M059J (cell line): ENCODE measurements at places on chromosomes 2 and 18. TPM values are rescaled to one million over a fixed set of nuclear protein-coding genes. Genes with fewer than 3 reads are reported as not detected.

- DNase-seq = no peak
These were observed 57.6 kb downstream of the RPL37A start for GRCh38 chr2:216556202-216556601.

The IL1R2 gene
- total RNA-seq = not detected in 2 replicates

- no peak for DNase-seq
These were observed 31.6 kb upstream of the FZD5 start for GRCh38 chr2:207801259-207801658.

- DNase-seq = no peak
These were observed 36.3 kb downstream of the SLC35F5 start for GRCh38 chr2:113720167-113720566.

GRCh38 chr2:240832921-240833494, 13.0 kb upstream of the KIF1A start:
- no peak for DNase-seq

- DNase-seq = no peak
These were observed 697.0 kb upstream of the ID2 start for GRCh38 chr2:7984693-7985353.

The ANKRD44 gene
- total RNA-seq = 6.0 and 10.3 TPM in 2 replicates

The GPR45 gene
- total RNA-seq = not detected in 2 replicates

DNA sequence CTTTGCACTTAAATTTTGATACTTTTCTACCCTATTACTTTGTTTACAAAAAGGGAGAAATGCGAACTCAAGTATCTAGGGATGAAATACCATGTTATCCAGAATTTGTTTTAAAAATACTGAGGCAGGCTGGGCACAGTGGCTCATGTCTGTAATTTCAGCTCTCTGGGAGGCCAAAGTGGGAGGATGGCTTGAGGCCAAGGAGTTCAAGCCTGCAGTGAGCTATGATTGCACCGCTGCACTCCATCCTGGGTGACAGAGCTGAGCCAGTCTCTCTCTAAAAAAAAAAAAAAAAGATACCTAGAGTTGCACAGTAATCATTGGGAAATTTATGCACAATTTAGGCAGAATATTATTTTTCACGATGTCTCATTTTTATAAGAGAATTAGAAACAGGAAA, 12.4 kb upstream of the VAPA start:
- peak; percentile 54 for DNase-seq

- DNase-seq = no peak
These were observed 127.7 kb downstream of the DTNA start for GRCh38 chr18:34837769-34838272.

DNA sequence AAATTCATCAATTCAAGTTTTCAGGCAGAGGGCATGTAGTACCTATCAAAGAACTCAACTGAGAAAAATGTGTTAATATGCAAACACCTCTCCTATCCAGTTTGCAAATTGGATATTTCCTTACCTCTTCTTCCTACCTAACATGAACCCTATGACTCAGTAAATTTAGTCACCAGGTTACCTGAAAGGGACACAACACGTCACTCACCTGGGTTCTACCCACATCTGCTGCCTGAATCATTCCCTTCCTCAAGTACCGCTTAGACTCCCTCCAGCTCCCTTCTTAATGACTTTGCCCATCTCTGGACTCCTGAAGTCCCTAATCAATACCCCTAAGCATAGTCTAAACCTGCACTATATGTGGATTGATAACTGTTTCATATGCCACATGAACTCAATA, 10.4 kb downstream of the ANKRD44 start:
- DNase-seq = no peak

- DNase-seq = peak; percentile 18
These were observed 183.1 kb downstream of the STK39 start for GRCh38 chr2:168064011-168064998.

DNA sequence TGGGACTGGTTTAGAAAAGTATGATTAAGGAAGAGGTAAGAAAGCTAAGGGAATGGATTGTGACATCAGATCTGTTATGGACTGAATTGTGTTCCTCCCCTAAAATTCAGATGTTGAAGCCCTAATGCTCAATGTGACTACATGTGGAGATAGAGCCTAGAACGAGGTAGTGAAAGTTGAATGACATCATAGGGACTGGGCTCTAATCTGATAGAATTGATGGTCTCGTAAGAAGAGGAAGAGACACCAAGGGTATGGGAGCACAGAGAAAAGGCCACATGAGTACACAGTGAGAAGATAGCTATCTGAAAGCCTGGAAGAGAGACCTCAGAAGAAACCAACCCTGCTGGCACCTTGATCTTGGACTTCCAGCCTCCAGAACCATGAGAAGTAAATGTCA, 178.3 kb downstream of the TRIB2 start:
- DNase-seq = no peak

GRCh38 chr2:98698896-98699295, 32.0 kb downstream of the MGAT4A start:
- no peak for DNase-seq

- no peak for DNase-seq
These were observed 135.8 kb downstream of the LRRTM1 start for GRCh38 chr2:80168801-80169200.

The MYO7B gene
- total RNA-seq = 5.8 and 10.9 TPM in 2 replicates

- DNase-seq = no peak
These were observed 111.9 kb upstream of the REG3A start for GRCh38 chr2:79271456-79271855.

GRCh38 chr2:224958873-224959272, 83.4 kb downstream of the DOCK10 start:
- no peak for DNase-seq

GRCh38 chr18:64287926-64288325, 139.0 kb upstream of the LINC00305 start:
- DNase-seq = no peak

DNA sequence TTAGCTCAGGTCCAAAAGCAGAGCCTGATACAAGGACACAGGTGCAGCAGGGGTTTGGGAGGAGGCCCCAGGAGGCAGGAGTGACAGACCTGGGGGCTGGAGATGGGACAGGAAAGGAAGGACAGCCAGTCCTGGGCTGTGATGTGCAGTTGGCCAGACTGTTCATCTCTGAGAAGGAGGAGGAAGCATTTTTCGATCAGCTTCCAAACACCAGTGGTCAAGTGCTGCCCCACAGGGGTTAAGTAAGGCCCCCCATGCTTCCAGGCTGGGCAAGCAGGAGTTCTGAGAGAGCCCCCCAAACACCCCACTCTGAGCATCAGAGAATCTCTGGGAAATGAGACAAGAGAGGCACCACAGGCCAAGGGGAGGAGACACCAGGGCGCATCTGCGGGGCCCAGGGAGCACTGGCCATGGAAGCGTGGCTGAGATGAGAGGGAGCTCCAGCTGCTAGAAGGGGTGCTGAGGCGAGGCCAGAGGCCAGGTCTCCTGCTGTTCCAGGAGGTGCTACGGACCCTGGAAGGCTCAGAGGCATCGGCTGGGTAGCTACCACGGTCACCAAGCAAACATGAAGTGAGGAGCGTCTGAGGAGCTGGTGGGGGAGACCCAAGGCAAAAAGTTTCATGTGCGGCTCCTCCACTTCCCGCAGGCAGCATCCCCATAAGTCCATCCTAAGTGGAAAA, 5.6 kb upstream of the HDAC4 start:
- no peak for DNase-seq
